ENCODE measurements at places on chromosomes 6 and 20.
A peak's percentile ranks its signal among the peaks of the same experiment; 100 is the strongest.

GRCh38 chr6:90274451-90275030 lies 22.1 kb downstream of the BACH2 start:
- no peak for DNase-seq

- no peak for DNase-seq
Measured at GRCh38 chr20:32804022-32804715, 15.6 kb upstream of the MAPRE1 start.

GRCh38 chr6:7073082-7073820 lies 34.5 kb upstream of the RREB1 start:
- no peak for DNase-seq

DNA sequence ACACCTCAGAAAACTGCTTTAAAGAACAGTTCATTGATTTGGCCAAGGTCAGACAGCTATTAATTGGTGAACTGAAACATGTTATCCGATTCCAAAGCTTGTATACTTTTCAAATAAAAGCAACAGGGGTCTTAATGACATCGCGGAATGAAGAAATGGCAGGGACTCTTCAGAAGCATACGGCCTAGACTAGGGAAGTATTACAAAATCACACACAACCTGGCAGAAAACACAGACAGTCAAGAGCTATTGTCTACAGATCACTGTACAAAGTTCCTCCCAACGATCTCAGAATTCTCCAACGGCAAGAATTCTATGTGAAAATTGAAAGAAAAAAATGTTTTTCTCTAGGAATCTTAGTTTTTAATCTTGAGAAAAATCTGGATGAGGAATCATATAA lies 105.5 kb downstream of the PTPRK start:
- no peak for DNase-seq

DNA sequence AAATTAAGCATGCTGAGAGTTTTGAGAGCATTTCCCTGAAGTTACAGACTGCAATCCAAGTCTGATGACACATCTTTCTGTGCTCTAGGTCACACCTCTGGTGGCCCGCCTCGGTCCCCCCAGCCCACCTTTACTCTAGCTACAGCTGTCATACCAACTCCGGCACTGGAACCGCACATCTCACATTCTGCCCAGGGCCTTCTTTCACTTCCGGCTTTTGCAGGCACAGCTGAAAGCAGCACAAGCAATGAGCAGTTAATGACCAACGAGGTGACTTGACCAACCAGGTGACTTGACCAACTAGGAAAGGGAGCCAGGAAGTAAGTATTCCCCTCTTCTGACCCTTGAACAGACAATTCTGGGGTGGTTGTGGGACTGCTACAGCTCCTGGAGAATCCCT lies 88.6 kb upstream of the MOCS1 start:
- no peak for DNase-seq

GRCh38 chr20:35506872-35507638 lies 22.4 kb downstream of the C20orf173 start:
- no peak for DNase-seq

GRCh38 chr6:129785756-129786135 lies 75.4 kb downstream of the TMEM244 start:
- DNase-seq = no peak

GRCh38 chr6:4673861-4674260 lies 102.3 kb upstream of the CDYL start:
- no peak for DNase-seq

DNA sequence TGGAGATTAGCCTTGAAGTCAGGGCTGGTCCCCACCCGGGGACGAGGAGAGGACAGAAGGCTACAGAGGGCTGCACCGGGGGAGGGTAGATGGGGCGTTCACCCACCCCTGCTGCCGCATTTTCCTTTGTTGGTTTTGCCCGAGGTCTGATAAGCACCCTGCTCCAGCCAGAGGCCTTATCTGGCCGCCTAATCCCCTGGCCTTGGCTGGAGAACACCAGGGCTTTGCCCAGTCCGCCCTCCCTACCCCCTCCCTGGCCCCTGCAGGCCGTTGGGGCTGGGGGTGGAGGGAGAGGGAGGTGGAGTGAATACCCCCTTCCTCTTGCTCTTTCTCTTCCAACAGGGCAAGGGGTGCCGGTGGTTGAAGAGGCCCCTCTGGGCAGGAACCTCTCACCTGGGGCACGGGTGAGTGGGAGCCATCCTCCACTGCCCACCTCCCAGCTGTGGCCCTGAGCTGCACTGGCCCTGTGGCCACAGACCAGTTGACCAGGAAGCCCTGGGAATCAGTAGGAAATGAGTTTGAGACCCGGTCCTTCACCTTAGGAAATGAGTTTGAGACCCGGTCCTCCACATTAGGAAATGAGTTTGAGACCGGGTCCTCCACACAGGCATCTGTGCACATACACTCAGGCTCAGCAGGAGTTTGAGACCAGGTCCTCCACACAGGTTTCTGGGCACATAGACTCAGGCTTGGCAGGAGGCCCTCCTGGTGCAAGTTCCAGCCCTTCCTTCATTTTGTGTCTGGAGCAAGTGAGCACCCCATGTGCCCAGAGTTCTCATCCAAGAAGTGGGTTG lies 12.0 kb upstream of the GATA5 start:
- DNase-seq = no peak

- DNase-seq = peak; percentile 9
Measured at GRCh38 chr6:130282234-130282995, 59.7 kb upstream of the SAMD3 start.

GRCh38 chr6:100226811-100227210 lies 232.8 kb upstream of the MCHR2 start:
- DNase-seq = no peak

DNA sequence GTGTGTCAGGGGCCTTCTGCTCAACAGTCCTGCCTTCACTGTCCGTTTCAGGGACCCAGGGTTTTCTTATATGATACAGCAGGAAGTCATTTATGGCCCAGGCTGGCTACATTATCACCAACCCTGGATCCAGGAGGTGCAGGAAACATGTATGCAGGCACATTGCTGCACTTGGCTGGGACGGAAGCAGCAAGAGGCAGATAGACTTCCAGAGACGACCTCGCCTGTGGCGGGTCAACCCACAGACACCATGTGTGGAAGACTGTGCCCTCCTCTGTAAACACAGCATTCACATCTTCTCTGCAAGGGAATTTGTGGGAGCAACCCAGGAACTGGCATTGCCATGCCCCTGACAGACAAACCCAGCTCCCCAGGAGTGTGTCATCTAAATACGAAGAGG lies 43.7 kb downstream of the TBC1D7 start:
- no peak for DNase-seq

GRCh38 chr6:13762611-13763441 lies 51.2 kb upstream of the RANBP9 start:
- DNase-seq = no peak

DNA sequence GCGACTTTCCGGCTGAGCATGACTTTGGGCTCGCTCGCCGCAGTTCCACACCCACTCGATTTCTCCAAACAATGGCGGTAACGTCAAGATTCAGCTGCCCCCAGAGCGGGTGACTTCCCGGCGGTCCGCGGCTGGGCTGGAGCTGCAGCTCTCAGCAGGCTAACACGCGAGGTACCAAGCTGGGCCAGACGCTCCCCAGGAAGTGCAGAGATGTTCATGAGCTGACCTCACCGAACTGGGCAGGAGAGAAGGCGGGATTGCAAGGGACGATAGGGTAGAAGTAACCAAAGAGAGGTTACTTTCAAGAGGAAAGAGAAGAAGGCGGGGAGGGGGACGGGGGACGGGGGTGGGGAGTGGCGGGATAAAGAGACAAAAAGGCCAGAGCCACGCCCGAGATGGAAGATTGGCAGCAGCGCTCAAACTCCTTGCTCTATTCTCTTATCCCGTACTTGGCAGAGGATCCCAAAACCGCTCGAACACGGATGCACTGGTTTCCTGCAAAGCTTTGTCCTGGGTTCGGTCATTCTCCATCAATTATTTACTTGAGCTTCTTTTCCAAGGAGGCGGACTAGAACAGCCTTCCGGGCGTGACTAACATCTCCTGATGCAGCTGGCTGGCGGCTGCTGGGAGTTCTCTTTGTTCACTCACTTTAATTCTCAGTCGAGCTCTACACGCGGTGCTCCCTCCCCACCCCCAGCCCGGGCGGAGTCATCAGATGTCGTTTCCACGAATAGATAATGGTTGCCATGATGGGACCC lies at the start of gene MTCL3:
Gene MTCL3, minus strand, starts transcription at position 626 of the 759 bp plus-strand sequence.
- DNase-seq = no peak

DNA sequence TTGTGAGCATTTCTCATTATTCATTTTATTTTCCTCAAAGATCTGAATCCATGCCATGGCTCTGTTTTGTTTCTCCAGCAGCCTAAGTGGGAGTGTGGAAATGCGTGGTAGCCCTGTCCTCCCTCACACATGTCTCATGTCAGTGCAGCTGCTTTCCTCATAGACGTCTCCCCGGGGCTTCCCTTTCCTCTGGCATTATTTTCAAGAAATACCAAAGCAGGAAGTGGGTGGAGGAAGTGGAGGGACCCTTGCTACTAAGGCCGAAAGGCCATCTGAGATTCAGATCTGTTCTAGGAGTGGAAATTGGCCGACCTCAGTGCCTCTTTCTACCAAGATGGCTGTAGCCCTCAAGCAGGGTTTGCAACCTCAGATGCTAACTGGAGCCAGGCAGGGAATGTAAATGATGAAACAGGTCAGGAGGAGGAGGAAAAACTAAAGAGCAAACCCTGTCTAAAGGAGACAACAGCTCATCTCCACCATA lies 420.9 kb upstream of the PLCB4 start:
- no peak for DNase-seq

DNA sequence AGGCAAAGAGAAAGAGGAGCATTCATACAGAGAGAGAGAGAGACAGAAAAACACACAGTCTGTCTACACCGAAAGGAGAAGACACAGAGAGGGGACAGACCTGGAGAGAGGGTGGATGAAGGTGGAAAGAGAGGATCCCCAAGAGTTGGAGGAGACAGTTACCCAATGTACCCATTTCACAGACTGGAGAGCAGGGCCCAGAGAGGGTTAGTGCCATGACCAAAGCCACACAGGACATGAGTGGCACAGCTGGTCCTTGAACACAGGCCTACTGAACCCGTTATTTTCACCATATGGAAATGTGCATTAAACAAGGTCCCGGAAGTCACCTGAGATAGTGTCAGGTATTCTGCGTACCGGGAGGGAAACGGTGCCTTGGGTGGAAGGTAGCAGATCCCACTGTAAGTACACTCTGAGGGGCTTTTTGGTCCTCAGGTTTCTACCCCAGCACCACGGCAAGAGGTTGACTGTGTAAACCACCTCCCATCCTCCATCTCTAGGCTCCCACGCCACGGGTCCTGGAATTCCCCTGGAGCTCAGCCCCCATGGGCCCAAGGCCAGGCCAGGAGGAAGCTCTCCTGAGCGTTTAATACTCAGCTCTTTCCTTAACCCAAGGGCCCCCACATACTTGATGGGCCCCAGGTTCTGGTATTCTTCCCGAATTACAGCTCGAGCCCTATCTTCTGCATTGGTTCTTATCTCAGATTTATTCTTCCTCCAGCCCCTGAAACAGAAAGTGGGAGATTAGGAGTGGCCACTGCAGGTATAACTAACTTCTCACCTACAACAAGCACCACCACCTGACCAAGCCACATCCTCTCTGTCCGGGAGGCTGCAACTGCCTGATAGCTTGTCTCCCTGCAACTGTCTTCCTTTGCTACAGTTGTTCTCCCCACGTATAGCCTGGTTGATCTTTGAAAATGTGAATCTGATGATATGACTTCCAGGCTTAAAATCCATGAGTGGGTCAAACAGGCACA lies 38.4 kb upstream of the OCSTAMP start:
- DNase-seq = no peak

- no peak for DNase-seq
Measured at GRCh38 chr6:23154159-23154558, 584.8 kb downstream of the HDGFL1 start.

DNA sequence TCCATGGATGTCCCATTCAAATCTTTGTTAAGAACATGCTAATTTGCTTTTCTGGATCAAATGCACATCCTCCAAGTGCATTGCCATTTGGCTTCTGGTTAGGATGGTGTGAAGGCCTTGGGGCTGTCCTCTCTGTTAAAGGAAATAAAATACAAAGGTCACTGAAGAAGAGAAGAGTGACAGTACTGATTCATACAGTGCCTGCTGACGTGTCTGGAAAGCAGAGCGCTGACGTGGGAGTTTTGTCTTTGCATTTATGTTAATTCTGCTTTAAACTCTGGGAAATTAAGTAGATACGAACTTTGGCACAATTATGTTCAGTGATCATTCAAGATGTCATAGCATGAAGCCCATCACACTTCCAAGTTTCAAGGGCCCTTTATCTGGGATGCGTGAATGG lies 33.2 kb downstream of the SYNDIG1 start:
- DNase-seq = no peak

GRCh38 chr6:68679399-68679798 lies 44.3 kb downstream of the ADGRB3 start:
- no peak for DNase-seq

- DNase-seq = no peak
Measured at GRCh38 chr6:108841377-108841855, 6.8 kb upstream of the ARMC2 start.

- DNase-seq = no peak
Measured at GRCh38 chr6:152273638-152274037, 363.5 kb downstream of the SYNE1 start.

DNA sequence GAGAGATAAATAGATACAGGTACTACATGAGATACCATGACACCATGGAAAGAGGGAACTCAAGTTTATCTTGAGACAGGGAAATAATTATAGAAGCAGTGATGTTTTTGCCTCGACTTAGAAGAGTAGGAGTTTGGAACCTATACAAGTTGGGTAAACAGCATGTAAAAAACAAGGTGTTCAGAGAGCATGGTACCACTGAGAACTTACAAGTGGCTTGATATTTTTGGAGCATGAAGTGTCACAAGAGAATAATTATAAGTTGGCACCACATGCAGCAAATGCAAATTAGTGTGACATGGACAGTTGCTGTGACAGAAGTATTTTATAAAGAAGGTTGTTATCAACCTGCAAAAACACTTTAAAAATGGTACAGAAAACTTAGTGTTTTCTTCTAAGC lies 47.1 kb upstream of the SCAF8 start:
- no peak for DNase-seq

GRCh38 chr6:61679625-61680024 lies 606.4 kb downstream of the KHDRBS2 start:
- no peak for DNase-seq

DNA sequence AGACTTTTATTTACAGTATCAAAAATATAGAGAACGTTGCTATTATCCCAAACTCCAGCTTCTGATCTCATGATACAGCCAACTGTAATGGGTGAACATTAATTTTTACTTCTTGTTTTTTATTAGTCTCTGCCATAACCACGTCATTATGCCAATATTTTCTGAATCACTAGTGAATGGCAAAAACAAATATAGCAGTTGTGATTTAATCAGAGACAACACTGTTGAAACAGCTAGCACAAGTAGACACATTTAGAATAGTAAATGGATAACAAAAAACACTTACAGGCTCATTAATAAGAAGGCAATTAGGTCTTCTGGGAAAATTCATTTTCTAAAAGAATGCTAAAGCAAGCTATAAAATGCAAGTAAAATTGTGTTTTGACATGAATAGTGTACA lies 8.1 kb downstream of the PTPRK start:
- DNase-seq = no peak

GRCh38 chr6:44067173-44068139 lies 59.8 kb downstream of the MRPL14 start:
- DNase-seq = no peak
